ENCODE measurements at places on chromosomes 7 and 10.

GRCh38 chr7:33841031-33841430, 64.3 kb upstream of the BMPER start:
- DNase-seq = no peak

DNA sequence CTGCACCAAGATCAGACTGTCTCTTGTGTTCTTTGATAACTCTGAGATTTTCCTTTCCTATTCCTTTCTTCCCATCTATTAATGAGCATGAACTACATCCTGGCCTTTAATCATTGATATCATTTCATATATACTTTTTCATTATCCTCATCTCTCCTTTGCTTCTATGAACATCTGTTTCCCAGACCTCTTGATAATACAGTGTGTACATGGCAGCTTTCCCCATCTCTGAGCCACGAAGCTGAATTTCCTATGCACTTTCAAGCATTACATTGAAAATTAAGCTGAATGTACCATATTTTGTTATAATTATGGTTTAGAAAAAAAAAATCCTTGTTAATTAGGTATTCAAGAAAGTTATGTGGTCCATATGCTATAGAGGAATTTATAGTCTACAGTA, 60.9 kb upstream of the CREB5 start:
- no peak for DNase-seq

DNA sequence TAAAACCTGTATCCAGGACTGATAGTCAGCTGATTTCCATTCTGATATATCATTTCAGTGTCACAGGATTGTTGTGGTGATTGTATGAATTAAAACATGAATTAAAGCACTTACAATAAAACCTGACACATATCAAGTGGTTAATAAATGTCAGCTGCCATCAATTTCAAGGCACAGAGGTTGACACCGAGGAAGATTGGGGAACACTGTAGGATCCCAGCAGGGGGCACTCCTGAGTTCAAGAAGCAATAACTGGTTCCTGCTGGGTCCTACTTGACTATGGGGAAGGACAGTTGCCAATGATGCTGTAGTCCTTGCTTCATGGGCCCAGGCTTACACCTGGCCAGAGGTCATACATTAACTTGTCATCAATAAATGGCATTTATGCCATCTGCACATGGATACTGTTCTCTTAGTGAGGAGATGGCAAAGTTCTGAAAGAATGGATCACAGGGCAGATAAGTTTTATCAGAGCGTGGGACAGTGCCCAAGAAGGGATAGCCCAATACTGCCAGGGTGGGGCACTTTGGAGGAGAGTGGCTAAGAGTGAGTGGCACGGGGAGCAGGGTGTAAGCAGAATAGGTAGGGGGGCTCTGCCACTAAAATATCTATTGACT, 24.1 kb downstream of the FZD1 start:
- DNase-seq = peak; percentile 7

DNA sequence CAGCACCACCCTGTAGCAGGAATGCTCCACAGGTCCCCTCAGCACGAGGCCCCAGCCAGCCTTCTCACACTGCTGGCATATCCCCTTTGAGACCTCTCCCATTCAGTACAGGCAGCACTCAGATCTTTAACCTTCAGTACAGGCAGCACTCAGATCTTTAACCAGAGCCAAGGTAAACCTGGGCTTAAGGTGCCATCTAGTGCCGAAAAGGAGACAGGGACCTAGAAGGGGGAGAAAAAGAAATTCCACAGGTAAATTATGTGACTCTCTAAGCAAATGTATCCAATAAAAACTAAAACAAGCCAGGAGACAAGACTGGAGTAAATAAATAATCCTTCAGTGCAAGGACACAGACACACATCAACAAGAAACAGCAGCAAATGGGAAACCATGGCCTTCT, 358.6 kb downstream of the PTPRN2 start:
- DNase-seq = no peak

GRCh38 chr10:13834581-13835286, 248.0 kb downstream of the PRPF18 start:
- no peak for DNase-seq

Data from NCI-H1092 (cell line).